ENCODE measurements at places on chromosomes 5 and 9.
A peak's percentile ranks its signal among the peaks of the same experiment; 100 is the strongest.

DNA sequence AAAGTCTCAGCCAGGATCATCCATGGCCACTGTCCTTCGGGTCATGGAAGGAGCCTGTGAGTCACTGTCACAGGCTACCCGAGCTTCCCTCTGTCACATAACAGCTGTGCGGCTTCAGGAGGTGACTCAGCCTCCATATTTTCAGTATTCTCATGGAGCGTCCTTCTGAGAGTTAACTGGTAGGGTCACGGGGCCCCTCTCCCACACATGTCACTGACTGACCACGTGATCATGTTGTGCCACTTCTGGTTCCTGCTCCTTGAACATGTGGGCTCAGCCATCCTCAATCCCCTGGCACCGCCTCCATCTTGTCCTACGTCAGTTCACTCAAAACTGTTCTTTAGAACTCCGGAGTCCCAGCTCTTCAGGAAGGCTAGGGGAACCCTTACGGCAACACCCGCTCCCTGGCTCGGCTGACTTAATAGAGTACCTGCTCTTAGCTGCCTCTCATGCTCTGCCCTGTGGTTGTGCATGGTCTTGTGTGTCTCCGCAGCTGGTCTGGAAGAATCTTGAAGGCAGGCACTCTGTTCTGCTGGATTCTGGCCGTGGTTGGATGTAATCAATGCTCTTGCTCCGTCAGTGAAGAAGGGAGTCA lies 182.8 kb downstream of the ICE1 start:
- no peak for DNase-seq

DNA sequence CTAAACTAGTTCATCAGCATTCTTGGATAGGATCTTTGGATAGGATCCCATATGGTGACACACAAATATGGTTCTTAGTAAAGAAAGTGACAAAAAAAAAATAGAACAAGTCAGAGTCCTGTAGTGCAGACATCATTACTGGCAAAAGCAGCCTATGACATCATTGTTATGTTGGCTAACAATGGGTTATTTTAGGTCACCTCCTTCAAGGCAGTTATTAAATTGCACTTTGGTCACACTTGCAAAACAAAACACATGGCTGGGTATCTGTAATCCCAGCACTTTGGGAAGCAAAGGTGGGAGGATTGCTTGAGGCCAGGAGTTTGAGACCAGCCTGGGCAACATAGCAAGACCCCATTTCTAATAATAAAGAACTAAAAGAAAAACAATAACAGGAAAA lies 185.9 kb downstream of the KIAA0825 start:
- no peak for DNase-seq

GRCh38 chr5:138654281-138654867 lies 79.2 kb upstream of the HSPA9 start:
- peak; percentile 43 for DNase-seq

GRCh38 chr5:80569961-80570786 lies at the start of gene ANKRD34B:
ANKRD34B (minus strand) TSS chr5:80570280; CDS start chr5:80560019, 10,261 bp downstream.
- no peak for DNase-seq

DNA sequence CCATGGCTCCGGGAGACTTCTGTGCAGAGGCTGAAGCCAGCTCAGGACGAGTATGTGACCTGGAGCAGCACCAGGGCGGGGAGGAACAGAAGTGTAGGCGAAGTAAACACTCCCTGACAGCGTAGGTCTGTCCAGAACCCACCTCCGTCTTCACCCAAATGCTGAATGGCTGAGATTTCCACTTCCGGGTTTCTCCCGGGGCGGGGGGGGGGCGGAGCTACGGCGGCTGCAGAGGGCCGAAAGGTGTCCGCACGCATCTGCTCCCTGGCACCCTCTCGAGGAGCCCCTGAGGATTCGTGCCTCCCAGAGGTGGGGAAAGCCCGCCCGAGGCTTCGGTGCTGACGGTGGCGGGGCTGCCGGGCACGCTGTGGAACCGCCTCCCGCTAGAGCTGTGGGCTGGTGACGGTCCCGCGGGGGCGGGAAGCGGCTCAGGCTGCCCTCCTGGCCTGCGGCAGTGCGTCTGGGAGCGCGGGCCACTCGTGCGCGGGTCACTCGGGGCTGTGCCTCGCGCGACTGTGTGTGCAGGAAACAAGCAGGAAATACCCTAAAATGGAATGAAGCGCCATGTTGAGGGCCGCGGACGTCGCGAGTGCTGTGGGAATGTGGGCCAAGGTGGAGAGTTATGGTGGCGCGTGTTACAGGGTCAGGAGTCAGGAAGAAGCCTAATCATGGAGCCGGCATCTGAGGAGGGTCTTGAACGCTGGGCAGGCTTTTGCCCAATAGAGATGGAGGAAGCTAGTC lies 1425.4 kb downstream of the FOXD4L5 start:
- no peak for DNase-seq

DNA sequence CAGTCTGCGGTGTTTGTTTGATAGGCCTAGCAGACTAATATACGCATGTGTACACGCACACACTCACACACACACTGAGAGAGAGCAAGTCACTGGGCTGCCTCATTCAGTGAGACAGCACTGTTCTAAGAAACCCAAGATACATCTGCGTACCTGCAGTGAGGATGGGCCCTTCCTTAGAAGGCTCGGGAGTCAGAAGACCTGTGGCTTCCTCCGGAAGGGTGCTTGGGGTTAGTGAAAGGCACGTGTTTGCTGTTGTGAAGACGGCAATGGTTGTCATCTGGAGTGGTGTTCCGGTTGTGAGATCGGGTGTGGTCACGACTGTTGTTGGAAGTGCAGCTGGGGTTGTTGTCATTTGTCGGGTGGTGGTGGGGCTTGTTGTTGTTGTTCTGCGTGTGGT lies 11.7 kb downstream of the TIMD4 start:
- DNase-seq = no peak

- no peak for DNase-seq
Observed at GRCh38 chr9:98707166-98708102, 1.3 kb downstream of the GABBR2 start.

GRCh38 chr9:135526089-135526729 lies 5.0 kb downstream of the LCN1 start:
- no peak for DNase-seq

DNA sequence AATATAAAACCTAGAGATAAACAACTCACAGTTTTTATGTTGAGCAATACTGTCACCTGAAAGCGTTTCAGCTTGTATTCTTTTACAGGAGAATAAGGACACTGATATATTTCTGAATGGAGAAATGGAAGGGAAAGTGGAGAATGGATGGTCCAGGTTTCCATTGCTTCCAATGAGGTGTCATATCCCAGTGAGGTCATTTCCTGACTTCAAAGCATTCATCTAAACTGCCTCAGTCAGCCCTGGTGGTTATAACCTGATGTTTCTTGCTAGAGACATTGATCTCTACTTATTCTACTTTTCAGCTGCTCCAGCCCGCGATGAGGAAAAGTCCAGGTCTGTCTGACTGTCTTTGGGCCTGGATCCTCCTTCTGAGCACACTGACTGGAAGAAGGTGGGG lies 2.6 kb downstream of the GABRA1 start:
- no peak for DNase-seq

DNA sequence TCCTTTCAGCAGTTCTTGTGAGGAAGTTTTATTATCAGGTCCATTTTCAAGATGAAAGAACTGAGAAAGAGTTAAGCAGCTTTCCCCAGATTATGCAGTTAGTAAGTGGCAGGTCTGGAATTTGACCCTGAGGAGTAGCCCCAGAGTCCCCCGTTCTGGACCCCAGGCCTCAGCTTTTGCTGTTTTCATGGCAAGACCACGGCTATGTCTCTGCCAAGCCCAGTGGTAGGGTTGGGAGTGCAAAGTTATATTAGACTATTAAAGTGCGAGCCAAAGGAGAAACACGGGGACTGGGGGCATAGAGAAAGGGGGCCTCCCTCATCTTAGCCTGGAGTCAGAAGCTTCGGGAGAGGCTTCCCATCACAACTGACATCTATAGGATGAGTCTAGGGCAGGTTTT lies 19.3 kb upstream of the ORM1 start:
- no peak for DNase-seq

DNA sequence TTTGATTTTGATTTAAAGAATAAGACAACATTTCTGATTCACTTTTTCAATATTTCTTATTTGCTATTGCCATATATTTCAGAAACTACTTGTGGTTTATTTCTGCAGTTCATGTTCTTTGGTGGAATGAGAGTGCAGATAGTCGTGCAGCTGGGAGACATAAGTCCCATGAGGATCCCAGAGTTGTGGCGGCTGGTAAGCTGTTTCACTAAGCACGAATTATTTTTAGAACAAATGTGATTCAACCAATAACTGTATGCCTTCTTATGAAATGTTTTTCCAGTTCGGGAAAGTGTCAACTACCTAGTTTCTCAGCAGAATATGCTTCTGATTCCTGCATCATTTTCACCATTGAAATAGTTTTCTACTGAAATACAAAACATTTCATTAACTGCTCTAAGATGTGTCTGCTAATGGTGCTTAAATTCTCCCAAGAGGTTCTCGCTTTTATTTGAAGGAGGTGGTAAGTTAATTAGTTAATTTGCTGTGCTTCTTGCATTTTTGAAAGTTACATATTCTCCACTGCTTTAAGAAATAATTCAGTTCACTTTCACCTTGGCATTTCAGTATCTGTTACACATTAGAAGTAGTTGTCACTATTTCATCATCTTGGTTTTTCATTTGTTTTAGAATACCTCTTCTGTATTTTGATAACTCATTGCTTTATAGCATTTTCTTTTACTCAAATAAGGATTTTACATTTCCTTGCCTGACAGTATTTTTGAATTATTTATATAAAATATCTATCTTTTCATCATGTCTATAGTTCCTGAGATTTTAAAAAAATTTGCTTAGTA lies 9.0 kb downstream of the NIPSNAP3B start:
- no peak for DNase-seq

All from stimulated activated naive CD4-positive, alpha-beta T cell (primary cell).